Calu3 (cell line): ENCODE measurements at places on chromosomes 7 and 10.

DNA sequence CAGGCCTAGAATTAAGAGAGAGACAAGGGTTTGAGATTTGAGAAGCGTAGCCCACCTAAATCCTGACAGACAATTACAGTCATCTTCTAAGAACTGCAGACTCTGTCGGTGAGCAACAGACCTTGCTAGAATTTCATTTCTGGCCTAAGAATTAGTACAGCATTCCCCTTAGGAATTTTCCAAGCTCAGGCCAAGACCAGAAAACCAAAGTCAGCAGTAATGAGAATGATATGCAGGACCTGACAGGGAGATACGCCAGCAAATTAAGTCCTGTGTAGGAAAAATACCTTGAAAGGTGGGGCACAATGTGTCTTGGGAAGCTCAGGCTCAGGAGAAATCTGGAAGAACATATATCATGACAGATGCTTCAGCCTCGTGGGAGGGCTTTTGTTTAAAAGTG, 52.7 kb upstream of the HERPUD2 start:
- no peak for DNase-seq

GRCh38 chr7:110309941-110310340, 781.0 kb upstream of the LRRN3 start:
- DNase-seq: no peak

GRCh38 chr10:80619036-80619435, 81.3 kb downstream of the SH2D4B start:
- DNase-seq: no peak

- DNase-seq: no peak
These were observed 119.0 kb downstream of the HTR7 start for GRCh38 chr10:90738885-90739284.

- no peak for DNase-seq
These were observed 34.0 kb downstream of the CH25H start for GRCh38 chr10:89173075-89173474.

- no peak for DNase-seq
These were observed 4.4 kb upstream of the GSTK1 start for GRCh38 chr7:143258831-143259230.

DNA sequence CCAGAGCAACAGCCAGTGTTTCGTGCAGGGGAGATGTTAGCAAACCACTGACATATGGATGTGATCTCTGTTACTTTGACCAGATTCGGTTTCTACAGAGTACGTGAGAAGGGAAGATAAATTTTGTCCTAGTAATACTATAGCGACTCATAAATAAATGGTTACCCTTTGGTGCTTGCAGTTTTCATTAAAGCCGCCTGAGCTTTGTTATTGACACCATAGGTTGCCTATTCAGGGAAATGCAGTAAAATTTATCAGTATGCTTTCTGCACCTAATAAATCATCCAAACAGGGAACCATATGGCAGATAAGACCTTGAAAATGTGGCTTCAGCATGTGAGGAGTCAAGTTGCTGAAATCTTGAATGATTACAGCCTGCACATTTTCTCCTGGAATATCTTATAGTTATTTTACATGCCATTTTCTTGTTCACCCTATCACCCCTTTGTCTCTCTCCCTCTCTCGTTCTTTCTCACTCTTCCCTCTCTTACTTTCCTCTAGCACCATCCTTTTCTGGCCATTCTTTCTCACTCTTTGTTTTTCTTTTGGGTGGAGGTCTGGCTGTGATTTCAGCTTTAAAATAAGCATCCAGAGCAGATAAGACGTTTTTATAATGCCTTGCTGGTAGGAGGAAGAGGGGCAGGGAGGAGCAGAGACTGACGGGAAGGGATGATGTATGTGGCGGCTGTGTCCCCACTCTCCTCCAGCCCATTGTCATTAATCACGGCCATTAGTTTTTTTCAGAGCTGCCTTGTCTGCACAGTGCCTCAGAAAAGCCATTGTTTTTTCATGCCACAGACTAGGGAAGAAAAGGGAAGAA, 182.5 kb downstream of the LRMDA start:
- no peak for DNase-seq

DNA sequence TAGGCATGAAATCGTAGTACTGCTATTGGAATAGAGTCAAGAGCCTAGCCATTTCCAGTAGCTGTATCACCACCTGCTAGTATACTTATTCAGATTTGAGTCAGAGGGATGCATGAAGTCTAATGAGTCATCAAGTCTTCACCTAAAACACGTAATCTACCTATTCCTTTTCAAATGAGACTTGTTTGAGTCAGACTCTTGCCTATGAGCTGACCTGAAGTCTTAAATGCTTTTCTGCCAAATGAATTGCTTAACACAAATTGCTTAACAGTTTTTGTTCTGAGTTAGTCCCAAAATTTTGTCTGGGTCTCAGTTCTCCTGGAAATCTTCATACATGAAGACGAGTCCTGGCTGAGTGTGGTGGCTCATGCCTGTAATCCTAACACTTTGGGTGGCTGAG, 165.2 kb downstream of the GNAT3 start:
- DNase-seq: no peak

- DNase-seq: no peak
These were observed 955.3 kb downstream of the REEP3 start for GRCh38 chr10:64476506-64476905.

DNA sequence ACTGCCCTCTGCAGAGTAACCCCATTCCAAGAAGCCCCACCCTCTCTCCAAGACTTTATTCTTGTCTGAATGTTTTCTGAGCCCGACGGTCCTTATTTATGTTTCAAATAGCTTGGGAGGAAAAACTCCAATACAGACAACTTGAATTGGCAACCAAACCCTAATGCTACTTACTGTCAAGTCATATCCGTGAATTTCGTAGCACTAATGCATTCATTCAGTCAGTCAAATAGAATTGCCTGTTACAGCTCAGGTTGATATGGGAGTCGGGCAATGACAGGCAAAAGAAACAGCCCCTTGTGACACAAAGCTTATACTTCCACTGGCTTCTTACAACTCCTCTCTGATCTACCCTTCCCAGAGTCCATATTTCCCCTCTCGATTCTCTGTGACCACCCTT, 58.5 kb upstream of the LRGUK start:
- no peak for DNase-seq

DNA sequence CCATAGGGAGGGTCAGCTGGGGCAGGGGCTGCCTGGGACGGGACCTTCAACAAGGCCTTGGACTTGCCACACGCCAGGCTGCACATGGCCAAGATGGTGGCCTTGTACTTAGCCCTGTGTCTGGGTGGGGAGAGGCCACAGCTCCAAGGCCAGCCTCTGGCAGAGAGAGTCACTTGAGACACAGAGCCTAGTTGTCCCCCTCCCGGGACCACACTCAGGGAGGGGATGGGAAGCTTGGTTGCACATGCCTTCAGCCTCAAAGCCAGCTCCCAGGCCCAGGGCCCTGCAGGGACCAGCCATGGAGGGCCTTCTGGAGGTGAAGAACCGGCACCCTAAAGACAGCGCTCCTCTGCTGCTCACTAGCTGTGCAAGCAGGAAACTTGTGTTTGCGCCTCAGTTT, 16.7 kb downstream of the MMRN2 start:
- DNase-seq: no peak

DNA sequence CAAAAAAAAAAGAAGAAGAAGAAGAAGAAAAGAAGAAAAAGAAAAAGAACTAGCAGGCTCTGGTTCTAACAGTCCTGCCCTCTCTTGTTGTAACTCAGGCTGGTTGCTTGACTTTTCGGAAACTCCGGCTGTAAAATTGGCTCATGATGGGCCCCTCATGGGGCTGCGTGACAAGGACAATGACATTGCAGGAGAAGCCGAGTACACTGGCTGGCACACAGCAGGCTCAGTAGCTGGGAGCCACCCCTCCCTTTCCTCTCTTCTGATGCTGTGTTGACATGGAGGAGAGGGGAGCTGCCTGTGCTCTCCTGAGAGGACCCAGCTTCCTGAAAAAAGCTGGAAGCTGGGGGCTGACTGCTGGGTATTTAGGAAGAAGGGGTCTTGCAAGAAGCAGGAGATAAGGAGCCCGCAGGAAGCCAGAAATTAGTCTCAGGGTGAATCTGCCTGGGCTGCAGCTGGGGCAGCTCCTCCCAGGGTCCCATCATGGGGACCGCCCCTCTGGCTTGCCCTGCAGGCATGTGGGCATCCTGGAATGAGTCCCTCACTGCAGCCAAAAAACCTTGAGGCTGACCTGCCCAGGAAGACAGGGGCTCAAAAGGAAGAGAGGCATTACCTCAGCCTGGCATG, 14.6 kb upstream of the GPR26 start:
- no peak for DNase-seq

GRCh38 chr7:94286111-94286510, 108.6 kb upstream of the COL1A2 start:
- no peak for DNase-seq

DNA sequence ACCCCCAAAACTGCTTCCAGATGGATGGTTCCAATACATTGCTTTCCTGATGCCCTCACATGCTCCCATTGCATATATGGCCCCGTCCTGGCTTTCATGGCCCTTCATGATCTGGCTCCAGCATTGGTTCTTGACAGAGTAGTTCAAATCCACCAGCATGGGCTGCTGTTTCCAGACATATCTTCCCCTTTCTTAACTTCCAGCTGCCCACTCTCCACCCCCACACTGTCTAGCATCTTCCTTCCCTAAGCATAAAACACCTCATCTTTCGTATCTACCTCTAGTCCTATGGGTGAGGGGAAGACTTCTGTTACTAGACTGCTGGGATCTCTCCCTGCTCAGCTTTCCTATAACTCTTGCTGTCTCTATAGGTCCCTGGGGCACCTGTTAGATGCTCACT, 13.2 kb upstream of the GOLGA7B start:
- DNase-seq: no peak

DNA sequence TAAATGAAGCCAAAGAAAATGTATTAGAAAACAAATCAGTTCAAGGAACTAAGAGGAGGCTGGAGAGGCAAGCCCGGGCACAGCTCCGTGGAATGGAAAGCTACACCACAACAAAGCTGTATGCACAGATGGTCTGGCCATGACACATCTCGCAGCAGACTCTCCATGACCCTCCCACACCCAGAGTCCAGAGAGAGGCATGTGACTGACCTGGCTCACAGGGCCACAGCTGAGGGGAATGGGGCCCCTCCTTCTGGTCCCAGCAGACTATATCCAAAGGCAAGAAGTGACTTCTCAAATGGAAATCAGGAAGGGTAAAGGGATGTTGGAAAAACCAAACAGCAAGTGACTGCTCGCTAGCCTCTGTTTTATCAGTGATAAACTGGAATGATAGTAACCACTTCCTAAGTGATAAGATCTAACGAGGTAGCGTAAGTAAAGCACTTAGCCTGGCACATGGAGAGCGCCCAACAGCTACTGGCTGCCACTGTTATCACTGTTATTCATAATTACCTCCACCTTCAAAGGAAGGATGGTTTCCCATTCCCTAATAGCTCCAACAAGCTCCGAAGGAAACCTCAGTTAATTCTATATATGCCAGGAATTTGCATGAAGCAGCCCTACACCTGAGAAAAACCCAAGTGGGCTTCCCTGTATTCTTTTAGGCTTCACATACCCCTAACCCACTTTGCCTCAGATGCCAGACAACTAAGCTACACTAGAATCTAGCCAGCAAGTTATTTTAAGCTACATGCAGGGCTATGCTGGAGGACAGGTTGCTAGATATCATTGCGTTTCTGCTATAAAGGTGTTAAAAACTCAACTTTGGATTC, 8.4 kb downstream of the OSBPL3 start:
- DNase-seq: peak; percentile 59

DNA sequence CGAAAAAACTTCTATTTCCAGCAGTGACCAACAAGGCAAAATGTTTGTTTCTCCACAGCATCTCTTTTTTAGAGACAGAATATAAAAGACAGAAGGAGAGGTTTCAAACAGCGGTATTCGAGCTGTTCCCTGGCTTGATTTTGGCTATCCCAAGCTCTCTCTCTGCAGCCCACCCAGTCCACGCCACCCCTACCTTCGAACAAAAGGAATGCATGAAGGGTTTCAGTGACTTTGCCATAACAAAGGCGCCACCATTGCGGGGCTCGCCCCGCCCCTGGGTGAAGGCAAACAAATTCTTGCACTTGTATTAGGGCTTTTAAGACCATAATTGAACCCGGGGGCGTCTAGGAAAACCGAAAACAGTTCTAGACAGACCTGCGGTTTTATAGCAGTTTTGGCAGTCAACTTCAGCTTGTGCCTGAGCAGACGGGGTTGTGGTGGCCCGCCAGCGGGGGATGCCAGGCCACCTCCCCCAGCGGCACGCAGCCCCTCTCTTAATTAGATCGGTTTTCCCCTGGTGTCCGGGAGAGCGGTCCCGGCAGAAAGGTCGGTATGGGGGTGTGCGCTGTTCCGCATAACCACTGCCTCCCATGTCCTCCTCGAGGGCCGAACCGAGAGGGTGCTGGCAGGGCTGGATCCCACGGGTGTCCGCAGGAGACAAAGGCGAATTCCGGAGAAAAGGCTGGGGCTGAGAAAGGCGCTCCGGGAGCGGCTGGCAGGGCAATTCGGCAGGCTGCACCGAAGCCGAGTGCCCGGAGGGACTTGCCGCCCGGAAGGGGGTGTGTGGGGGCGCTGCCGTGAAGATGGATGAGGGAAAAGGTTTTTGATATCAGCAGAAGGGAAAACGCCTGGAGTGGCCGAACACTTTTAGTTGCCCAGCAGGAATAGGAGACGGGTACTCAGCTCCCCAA, 2.7 kb upstream of the HOXA11 start:
- no peak for DNase-seq

DNA sequence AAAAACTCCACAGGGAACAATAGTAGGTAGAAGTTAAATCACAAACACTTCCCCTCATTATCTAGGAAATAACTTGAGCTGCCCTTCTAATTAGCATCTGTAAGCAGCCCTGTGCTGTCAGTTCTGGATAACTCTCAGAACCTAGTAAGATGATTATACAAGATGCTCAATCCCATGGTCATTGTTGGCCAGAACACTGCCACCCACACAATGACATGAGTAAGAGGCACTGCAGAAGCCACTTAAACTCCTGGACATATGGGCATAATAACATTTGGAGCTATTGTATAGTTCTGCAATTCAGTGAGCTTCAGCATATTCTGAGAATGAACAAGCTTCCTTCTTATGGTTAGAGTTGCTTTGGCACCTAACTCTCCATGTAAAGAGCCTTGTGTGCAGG, 153.8 kb downstream of the PLPP4 start:
- no peak for DNase-seq

DNA sequence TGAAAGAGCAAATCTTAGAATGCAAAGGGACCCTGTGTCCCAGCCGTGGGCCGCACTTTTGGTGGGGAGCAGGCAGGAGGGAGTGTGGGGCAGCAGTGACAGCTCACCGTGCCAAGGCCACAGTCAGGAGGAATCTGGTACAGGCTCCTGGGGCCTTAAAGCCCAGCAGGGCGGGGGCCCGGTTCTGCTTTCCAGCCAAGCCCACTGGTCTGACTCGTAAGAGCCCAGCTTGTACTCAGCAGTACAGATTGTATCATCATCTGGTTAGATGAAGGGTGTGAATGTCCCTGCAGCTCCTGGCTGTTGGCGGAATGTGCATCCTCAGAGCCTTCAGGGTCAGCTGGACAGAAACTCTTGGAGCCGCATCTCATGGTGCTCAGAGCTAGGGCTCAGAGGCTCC, 30.5 kb upstream of the TRIM8 start:
- DNase-seq: no peak

- no peak for DNase-seq
These were observed 4.2 kb downstream of the ADAM8 start for GRCh38 chr10:133272301-133272963.

DNA sequence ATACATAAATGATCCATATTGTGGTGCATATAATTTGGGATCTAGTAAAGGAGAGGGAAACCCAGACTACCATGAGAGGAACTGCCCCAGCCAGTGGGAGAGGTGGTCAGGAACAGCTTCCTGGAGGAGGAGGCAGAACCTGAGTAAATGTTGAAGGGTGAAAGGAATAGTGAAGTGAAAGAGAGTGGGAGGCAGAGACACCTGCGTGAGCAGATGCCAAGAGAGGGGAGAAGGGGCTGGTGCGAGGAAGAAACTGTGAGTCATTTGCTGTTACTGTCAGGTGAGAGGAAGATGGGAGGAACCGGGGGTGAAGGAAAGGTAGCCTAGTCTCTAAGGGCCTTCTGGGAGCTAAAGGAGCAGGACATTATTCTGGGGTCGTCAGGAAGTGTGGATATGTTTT, 294.8 kb downstream of the GRID1 start:
- DNase-seq: no peak
